ENCODE measurements at places on chromosomes 4 and X. TPM values are rescaled to one million over a fixed set of nuclear protein-coding genes. Genes with fewer than 3 reads are reported as not detected.

The IQSEC2 gene
- total RNA-seq = 3.4 TPM

The GNRHR gene
- total RNA-seq = 0.13 TPM

The KIT gene
- total RNA-seq = under 0.01 TPM

The ZAR1 gene
- not detected for total RNA-seq

The LDOC1 gene
- total RNA-seq = 1.3 TPM

The SMARCA1 gene
- total RNA-seq = 5.6 TPM

The ARX gene
- not detected for total RNA-seq

The TMEM175 gene
- 3.4 TPM for total RNA-seq

The HOPX gene
- total RNA-seq = 30.8 TPM

The ZNF518B gene
- 30.5 TPM for total RNA-seq

The NUDT10 gene
- 0.79 TPM for total RNA-seq

The HGFAC gene
- not detected for total RNA-seq

The GABRB1 gene
- not detected for total RNA-seq
